ENCODE measurements at places on chromosomes 7 and 10. TPM values are rescaled to one million over a fixed set of nuclear protein-coding genes. Genes with fewer than 3 reads are reported as not detected.

DNA sequence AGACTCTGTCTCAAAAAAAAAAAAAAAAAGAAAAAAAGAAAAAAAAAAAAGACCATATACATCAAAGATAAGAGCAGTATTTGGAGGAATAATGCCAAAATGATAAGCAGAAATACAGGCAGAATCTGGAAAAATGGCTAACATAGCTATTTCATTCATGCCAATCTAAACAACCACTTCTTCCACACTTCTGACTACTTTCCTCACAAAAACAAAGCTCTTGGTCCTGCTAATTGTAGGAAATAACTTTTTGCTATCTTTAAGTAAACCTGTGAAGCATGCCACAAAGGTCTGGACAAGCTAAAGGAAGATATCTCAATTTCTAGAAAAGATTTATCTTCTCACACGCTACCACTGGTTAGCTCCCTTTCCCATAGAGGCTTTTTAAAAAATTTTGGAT lies 30.4 kb downstream of the MICU1 start:
- no peak for DNase-seq

GRCh38 chr7:28144266-28144665 lies 36.3 kb downstream of the JAZF1 start:
- DNase-seq = no peak

- no peak for DNase-seq
Observed at GRCh38 chr7:91396-92175, 100.8 kb upstream of the FAM20C start.

The SPDYE16 gene
- polyA plus RNA-seq = 0.87 TPM

The TCAF2 gene
- 0.17 TPM for polyA plus RNA-seq
